NCI-H1092 treated with DMSO at 0.1 percent for 48 hours (cell line): ENCODE measurements at places on chromosomes 1 and 21.

DNA sequence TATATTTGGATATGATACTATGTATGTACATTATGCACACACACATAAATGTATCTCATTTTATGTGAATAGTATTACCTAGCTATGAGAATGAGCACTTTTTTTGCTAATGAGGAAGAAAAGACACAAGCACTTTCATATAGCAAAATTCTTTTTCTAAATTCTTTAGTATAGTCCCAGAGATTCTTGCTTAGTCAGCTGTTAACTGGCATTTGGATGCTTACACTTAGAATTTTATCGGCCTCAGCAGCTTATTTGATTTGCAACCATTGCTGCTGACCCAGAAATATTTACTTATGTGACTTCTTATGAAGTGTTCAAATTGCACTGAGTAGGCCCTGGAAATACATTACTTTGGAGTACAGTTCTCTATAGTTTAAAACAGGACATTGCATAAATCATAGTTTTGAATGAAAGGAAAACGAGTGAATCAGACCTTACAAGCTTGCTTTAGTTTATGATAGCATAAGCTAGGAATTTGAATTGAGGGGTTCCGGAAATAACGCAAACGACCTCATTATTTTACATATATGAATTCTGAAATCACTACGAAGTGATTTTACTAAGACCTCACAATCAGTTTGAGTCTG lies 653.9 kb upstream of the NEGR1 start:
- no peak for DNase-seq

DNA sequence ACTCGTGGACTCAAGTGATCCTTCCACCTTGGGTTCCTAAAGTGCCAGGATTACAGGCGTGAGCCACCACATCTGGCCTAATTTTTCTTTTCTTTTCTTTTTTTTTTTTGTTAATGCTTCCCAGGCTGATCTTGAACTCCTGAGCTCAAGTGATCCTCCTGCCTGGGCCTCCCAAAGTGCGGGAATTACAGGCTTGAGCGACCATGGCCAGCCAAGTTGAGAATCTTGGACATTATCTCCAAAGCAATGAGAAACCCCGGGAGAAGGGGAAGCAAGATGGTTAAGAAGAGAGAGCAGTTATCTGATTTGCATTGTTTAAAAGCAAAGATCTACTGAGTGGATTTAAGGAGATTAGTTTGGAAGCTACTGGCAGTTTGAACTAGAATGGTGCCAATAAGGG lies 9.1 kb downstream of the HIPK1 start:
- no peak for DNase-seq

DNA sequence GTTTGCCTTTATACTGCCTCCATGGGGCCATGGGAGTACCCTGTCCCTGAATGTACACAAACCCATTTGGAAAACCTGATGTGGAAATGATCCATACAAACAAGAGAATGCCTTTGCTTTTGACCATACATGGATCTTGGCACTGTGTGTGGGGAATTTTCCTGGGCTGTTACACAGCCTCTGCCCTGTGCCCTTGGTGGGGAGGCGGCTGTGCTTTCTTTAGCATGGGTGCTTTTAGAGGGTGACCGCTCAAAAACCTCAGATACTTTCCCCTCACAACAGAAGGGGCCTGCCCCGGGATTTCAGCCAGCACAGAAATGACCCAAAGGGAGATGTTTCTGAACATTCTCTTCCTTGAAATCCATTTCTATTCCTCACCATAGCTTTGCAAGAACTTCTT lies 194.8 kb downstream of the LMO4 start:
- no peak for DNase-seq

- DNase-seq = no peak
These were observed 191.0 kb downstream of the TPR start for GRCh38 chr1:186183970-186184628.

- peak; percentile 30 for DNase-seq
These were observed 258.5 kb downstream of the TRABD2B start for GRCh38 chr1:47738560-47739182.

DNA sequence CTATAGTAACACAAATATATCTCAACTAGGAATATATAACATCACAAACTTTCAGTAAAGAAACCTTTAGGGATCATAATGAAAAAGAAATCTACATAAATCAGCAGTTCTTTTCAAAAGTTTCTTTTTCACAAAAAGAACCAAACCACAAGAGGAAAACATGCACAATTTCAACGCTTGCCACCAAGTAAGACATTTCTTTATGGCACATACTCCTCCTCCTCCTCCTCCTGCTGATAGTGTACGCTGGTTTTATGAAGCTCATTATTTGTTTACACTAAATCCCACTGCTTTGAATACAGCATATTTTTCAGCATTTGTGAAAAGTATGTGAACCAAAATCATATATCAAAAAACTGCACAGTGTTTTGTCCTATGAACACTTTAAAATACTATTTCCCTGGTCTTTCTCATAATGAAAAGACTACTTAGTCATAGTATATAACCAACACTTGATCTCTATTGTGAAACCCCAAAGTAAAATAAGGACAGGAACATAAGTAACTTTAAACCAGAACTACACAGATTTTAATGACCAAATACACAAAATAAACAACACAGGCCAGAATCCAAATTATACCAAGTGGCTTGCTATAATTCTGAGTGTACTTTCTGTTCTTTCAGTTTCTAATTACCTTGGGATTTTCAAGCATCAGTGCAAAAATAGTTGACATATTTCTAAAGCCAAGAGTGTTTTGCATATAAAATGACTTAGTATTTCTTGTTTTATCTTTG lies 184.2 kb downstream of the EIF4G3 start:
- DNase-seq = no peak

DNA sequence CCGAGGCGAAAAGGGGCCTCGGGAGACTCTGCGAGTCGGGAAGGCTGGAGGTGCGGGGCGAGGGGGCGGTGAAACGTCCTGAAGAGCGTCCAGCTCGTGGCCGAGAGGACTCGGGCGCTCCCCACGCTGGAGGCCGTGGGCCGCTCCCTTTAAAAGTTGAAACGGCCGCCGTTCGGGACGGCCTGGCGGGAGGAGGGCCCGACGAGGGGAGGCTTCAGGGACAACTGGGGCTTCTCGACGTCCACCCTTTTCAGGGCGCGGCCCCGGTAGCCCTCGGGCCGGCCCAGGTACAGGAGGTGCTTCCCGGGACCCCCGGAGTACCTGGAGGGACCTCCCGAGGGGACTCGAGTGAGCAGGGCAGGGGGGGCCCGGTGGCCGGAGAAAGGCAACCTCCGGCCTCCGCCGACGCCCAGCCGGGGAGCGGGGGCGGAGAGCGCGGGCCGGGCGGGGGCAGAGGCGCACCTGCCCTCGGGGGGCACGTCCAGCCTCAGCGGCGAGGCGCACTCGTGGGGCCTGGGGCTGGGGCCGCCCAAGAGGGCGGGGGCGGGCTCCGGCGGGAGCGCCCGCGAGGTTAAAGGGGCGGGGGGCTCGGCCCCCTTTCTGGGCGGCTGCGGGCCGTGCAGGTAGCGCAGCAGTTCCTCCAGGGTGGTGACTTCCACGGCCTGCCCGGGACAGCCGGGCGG lies 14.0 kb downstream of the SEMA6C start:
- DNase-seq = no peak

GRCh38 chr1:36818771-36819170 lies 215.5 kb downstream of the GRIK3 start:
- no peak for DNase-seq
